ENCODE measurements at places on chromosomes 5 and 9.

- no peak for DNase-seq
Measured at GRCh38 chr5:174618589-174618988, 105.8 kb upstream of the MSX2 start.

DNA sequence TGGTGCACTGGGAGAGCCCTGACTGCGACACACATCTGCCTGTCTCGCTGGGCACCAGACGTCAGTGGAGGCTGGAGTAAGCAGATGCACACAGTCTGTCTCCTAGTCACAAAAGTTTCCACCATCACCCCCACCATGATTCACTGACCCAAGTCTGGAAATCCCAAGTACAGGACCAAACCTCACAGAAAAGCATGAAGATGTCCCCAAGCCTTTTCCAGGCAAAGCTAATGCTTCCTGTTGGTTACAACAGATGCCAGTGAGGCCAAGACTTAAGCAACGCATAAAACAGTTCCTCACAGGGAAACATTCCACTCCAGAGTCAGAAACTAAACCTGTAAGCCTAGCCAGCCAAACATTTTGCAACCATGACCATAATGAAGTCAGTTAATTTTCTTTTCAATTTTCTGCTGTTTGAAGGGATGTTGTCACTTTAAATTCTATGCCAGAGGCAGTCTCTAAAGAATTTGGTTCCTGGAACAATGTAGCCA lies 259.3 kb upstream of the SLC30A5 start:
- DNase-seq: no peak

- DNase-seq: no peak
Measured at GRCh38 chr9:19768798-19769197, 20.0 kb downstream of the SLC24A2 start.

DNA sequence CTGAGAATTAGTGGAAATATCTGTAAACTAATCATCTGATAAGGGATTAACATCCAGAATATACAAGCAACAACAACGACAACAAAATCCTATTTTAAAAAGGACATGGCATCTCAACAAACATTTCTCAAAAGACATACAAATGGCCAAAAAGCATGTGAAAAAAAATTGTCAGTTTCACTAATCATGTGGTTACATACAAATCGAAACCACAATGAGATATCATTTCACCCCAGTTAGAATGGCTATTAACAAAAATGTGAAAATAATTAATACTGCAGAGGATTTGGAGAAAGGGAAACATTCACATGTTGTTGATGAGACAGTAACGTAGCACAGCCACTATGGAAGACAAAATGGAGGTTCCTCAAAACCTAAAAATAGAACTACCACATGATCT lies 69.5 kb downstream of the ERP44 start:
- DNase-seq: no peak

DNA sequence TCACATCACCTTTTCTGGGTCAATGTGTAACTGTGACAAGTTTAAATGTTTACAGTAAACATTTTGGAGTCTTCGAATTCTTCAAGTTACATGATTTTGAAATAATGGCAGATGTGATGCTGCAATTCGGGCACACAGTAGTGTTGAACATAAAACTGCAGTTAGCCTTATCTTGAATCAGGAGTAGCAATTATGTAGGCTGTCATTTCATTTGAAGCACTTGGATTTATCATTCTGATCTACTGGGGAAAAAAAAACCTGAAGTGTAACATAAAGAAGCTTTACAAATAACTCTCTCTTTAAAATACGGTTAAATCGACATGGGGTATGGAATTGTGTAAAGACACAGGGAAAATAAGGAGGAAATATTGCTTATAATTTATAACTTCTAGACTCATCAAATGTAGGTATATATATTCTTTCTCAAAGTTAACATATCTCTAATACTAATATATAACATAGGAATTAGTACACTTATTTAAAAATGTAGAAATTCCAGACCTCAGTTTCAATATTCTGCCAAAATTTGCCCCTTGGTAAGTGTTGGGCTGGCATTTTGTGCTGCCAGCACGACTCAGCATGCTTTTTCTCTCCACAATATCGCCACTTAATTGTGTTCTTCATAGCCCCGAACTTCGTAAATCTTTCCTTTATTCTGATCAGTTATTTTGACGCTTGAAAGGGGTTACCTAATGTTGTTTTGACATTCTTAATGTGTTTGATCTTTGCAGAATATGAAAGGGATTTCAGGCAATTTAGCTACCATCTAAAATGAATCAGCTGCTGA lies 226.7 kb downstream of the PRR16 start:
- no peak for DNase-seq

DNA sequence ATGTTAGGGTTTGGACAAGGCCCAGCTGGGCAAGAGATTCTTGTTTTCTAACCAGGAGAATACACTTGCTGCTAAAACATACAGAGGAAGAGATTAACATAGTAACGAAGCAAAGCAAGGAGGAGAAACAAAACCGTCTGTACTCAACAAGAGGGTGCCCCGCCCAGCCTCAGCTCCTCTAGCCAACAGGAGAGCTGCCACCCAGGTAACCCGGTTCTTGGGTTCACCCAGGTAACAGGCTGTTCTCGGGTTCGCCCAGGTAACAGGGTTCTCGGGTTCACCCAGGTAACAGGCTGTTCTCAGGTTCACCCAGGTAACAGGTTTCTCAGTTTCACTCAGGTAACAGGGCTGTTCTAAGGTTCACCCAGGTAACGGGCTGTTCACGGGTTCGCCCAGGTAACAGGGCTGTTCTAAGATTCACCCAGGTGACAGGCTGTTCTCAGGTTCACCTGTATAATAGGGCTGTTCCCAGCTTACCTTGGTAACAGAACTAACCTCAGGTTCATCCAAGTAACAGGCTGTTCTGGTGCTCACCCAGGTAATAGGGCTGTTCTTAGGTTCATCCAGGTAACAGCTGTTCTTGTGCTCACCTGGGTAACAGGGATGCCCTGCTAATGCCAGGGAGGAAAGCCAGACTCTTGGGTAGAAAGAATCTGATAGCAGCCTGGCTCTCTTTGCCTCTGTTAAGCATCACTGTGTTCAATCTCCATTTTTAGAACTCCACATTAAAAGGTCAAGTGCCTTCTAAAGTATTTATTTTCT lies 271.6 kb downstream of the SYK start:
- no peak for DNase-seq

- no peak for DNase-seq
Measured at GRCh38 chr5:163506095-163506457, 657 bp downstream of the MAT2B start.

DNA sequence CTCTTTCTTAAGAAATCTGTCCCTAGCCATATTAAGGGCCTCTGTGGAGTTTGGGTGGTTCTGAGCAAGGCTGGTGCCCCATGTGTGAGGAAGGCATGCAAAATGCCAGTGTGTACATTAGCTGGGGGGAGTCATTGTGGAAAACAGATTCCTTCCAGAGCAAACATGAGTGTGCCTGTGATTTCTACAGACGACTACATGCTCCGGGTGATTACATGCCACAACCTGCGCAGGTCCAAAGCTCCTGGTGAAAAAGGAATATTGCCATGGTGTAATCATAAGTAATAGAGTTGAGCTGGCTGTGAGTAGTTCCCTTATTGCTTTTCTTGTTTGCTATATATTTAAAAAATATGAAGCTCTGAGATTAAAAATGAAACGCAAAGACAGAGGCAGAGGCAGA lies 102.1 kb downstream of the ACER2 start:
- DNase-seq: no peak

DNA sequence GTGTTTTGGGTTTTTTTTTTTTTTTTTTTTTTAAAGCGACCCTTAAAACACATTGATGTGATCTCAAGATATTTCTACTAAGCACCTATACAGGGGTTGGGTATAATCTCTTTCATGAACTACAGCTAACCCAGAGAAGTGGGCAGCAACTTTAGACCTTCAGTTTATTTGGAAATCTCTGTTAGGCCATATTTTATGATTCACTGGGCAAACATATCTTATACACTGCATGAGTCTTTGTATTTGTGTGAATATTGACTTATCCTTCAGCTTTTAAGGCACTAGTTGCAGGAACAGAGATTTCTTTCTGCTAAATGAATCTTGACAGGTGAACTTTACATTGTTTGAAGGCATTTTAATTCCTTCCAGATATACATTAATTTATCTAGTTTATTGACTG lies 194.4 kb downstream of the ARRDC3 start:
- DNase-seq: no peak

DNA sequence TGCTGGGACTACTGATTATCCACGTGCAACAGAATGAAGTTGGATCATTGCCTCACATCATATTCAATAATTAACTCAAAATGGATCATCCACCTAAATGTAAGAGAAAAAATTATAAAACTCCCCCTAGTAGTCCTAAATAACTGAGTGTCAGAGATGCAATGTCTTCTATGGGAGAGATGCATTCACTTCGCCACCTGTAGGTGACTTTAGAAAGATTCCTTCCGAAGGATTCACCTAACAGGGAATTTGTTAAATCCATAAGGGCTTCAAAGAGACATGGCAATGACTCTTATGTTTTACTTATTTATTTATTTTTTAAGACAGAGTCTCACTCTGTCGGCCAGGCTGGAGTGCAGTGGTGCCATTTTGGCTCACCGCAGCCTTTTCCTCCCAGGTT lies 526.0 kb downstream of the MTRR start:
- DNase-seq: no peak

GRCh38 chr5:42454216-42454995 lies 31.2 kb downstream of the GHR start:
- DNase-seq: no peak

- no peak for DNase-seq
Measured at GRCh38 chr5:152987131-152987530, 503.3 kb upstream of the GRIA1 start.

GRCh38 chr5:40754381-40755092 lies 1.2 kb downstream of the TTC33 start:
- no peak for DNase-seq

DNA sequence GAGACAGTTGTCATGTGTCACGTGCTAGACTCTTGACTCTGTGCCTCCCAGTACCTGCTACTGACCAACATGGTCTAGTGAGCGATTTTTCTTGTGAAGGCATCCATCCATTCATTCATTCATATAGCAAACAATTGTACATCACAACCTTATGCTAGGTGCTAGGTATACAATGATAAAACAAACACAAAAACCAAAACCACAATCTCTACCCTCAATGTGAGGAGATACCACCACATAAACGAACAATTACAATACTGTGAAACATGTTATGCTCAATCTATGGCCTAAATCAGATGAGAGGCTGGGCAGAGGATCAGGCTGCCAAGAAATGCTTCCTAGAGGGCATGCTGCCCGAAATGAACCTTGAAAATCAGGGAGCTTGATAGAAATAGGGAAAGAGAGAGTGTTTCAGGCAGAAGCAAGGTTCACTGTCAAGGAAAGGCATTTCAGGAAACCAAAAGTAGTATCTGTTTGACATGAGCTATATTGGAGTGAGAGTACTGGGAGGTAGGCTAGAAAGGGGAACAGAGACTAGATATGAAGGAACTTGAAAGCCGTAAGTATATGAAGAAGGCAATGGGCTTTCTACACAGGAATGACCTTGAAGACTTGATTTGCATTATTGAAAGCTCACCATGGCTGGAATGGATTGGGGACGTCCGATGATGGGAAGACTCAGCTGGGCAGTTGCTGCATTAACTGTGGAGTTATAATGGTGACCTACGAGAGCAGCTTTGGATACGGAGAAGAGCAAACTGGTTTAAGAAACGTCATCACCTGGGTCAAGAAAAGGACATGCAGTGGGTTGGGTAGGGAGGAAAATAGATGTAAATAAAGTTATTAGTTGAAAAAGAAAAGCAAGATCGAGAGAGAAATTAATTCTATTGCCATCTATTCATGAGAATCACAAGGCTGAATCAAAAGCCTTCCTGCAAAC lies 90.1 kb downstream of the THBS4 start:
- DNase-seq: no peak

DNA sequence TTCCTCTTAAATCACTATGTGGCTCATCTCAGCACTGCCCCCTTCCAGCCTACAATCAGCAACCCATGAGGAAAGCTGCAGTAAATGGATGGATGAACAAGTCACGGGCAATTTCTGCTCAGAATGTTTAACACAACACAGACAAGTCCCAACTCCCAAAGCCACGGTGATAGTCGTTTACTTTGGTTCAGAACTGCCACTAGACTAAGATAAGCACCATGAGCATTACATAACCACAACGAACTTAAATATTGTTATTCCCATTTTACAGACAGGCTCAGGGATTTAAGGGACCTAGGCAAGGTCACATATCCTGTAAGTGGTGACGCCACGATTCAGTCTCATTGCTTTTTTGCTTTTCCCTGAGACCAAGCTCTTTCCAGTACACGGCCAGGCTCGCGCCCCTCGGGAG lies 2.0 kb upstream of the SMIM27 start:
- DNase-seq: no peak
